Suprapubic skin (tissue), 4 donors: ENCODE measurements at places on chromosomes 4 and X.
A peak's percentile ranks its signal among the peaks of the same experiment; 100 is the strongest.

DNA sequence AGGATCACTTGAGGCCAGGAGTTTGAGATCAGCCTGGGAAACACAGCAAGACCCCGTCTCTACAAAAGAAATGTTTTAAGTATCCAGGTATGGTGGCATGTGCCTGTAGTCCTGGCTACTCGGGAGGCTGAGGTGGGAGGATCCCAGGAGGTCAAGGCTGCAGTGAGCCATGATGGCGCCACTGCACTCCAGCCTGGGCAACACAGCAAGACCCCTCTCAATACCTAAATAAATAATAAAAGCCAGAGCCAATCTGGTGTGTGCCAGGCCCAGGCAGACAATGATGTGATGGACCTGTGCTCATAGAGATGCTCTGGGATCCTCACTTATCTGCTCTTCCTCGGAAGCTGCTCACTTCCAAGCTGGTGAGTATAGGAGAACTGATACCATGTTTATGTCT lies 18.2 kb upstream of the SASH3 start:
- no peak for DNase-seq

DNA sequence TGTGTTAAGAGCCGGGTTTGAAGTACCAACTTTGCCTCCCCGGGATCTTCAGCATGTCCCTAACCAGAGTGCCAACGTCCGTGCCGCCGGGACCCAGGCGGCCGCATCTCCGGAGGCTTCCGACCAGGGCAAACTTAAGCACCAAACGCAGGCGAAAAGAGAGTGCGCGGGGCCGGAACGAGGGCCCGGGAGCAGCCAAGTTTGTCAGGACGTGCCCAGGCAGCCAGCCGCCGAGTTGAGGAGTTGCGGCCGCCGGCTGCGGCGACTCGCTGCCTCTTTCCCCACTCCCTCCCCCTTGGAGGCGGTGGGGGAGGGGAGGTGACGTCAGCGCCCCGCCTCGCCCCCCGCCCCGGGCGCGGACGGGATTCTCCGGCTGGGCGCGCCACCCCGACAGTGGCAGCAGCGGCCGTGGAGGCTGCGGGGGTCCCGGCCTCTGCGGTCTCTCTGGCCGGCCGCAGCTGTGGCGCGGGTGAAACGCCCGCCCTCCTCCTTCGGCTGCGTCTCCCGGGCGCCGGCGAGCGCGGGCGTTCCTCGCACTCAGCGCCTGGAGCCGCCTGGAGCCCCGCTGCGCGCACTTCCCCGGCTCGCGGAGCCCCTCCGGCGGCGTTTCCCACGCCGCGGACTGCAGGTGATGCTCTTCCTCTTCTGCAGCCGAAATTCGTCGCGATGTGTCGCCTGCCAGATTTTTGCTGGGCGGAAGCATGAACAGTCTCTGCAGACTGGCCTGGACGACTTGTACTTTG lies 2.9 kb upstream of the FAT1 start:
- DNase-seq: no peak

DNA sequence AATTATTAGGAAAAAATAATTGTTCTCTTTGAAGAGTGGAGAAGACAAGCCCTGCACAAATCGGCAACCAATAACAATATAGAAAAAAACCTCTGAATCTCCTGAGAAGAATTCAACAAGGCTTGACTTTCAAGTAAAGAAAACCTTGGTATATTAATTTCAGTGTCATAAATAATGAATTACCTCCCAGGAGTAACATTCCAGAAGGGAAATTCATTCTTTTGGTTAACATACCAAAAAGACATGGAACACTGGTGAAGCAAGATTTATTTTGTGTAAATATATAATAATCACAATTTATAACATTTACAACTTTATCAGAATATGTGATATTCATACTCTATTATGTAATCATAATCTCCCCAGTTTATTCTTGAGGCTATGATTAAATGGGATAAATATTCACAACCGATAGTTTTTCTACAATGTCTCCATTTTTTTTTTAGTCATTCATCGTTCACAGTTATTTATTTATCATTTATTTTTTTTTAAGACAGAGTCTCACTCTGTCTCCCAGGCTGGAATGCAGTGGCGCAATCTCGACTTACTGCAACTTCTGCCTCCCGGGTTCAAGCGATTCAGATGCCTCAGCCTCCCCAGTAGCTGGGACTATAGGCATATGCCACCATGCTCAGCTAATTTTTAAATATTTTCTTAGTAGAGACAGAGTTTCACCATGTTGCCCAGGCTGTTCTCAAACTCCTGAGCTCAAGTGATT lies 53.0 kb upstream of the RPS6KA6 start:
- DNase-seq: no peak

DNA sequence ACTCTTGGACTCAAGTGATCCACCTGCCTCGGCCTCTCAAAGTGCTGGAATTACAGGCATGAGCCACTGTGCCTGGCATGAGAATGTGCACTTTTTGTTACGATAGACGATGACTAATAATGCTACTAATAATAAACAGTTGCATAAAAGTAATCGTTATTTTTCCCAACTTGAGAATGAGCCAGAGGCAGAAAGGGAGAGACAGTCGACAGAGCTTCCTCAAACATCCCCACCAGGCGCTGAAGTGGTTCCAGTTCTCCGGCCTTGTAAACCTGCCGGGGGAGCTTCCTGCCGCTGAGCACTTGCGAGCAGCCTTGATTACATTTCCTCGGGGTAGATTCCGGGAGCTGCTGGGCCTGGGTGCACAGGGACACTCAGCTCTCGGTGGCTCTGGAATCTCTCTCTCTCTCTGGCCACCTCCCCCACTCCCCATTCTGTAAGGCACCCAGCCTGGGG lies 8.9 kb upstream of the HTRA3 start:
- no peak for DNase-seq

DNA sequence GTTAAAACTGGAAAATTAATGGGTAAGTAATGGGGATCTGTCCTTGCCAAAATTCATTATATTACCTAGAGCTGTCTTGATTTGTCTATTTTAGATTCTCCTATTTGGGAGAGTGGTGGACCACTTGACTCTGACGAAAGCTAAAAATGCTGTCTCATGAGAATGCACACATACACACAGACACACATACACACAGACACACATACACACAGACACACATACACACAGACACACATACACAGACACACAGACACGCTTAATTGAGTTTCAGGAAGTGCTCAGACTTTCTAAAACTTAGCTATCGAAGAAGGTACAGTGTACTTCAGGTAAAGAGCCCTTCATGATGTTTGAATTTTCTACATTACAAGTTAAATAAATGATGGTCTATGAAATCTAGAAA lies 279.5 kb downstream of the ANKRD50 start:
- DNase-seq: no peak

DNA sequence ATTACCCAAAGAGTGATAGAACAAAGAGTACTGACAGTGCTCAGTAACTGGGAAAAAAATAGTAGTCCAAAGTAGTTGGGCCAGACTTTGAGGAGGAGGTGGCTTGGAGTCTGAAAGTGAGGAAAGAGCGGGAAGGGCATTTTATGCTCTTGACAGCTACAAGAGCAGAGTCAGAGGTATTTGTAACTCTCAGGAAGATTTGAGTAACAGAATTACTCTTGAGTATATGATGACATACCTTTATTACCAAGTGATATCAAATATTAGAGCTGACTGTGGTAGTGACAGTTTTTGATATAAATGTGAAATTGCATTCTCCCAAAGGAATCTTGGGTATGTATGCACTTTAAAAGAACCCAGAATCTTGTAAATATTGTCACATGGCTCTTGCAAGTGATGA lies 2.2 kb downstream of the SLAIN2 start:
- DNase-seq: no peak

GRCh38 chr4:123096038-123096437 lies 173.6 kb upstream of the NUDT6 start:
- DNase-seq: no peak

DNA sequence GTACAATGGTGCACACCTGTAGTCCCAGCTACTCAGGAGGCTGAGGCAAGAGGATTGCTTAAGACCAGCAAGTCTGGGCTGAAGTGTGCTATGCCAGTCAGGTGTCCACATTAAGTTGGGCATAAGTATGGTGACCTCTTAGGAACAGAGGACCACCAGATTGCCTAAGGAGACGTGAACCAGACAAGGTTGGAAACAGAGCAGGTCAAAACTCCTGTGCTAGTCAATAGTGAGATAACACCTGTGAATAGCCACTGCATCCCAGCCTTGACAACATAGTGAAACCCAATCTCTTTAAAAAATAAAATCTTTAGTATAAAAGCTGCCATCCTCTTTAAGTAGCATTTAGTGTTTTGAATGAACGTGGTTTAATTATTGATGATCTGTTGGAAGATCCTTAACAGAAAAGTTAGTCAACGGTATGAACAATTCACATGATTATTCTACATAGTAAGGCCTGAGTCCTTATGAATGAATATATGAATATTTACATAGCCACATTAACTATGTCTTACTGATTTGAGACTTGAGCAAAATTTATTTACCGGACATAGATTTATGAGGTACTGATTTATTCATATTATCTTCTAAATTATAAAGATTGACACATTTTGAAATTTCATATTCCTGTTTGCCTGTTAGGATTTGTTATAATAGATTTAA lies 63.2 kb downstream of the UBE2K start:
- DNase-seq: no peak

GRCh38 chrX:22351966-22352365 lies 79.3 kb downstream of the CBLL2 start:
- DNase-seq: no peak

DNA sequence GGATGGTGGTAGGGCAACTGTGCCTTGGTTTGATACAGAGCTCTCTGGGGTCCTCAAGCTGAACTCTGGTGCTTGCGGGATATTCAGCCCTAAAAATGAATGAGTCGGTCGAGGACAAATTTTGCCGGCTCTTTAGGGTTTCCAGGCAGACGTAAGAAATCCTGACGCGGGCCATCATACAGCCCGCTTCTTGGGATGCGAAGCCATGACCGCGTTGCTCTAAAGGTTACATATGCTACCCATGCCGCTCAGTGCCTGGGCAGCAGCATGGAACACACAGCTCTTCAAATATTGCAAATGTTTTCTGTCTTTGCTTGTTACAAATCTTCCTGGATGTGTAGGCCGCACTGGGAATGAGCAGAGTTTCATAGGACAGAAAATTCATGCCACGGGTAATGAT lies 55.6 kb downstream of the NBDY start:
- peak; percentile 22 for DNase-seq

DNA sequence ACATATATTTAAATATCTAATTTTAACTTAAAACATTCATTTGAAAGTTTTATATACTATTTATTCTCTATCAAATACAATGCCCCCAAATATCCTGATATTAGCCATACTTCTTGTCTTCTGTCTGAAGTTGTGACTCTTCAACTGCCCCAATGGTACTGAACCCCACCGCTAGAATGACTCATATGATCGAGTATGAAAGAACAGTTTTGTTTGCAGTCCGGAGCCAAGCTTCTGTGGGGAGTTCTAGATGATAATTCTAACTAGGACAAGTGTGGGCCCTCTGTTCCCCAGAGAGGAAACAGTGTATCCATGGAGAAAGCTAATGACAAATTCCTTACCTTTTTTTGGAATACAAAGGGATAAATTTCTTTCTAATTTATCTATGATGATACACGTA lies 24.7 kb upstream of the CT47A1 start:
- DNase-seq: no peak

GRCh38 chr4:188864741-188865140 lies 725.5 kb downstream of the TRIML1 start:
- no peak for DNase-seq

GRCh38 chr4:183182873-183183725 lies 84.0 kb downstream of the WWC2 start:
- no peak for DNase-seq

DNA sequence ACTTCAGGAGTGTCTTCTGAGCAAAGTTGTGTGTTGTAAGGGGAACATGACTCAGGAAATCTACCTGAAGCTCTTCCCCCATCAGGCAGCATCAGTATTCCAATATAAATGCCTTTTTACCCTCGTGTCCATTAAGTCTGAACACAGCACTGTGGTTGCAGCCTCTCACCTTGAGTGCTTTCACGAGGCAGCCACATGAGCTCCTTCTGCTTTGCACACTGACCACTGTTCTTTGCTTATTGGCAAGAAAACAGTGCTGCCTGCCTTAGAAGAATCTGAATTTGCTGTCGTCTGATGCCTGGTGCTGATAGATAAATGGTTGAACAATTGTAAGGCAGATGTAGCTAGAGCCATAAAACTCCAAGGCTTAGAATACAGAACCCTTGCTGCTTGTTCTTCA lies 139.6 kb upstream of the WDR1 start:
- no peak for DNase-seq
